Thoracic aorta (tissue), 2 donors: ENCODE measurements at places on chromosomes 7 and 10. TPM values are rescaled to one million over a fixed set of nuclear protein-coding genes. Genes with fewer than 3 reads are reported as not detected.

The SFTPD gene
- not detected for total RNA-seq

The WNT8B gene
- total RNA-seq: not detected

The DOCK1 gene
- 52.9 TPM for total RNA-seq

The SHH gene
- not detected for total RNA-seq

The PNLIPRP2 gene
- total RNA-seq: not detected
